ENCODE measurements at places on chromosomes 6 and 20. TPM values are rescaled to one million over a fixed set of nuclear protein-coding genes. Genes with fewer than 3 reads are reported as not detected.

DNA sequence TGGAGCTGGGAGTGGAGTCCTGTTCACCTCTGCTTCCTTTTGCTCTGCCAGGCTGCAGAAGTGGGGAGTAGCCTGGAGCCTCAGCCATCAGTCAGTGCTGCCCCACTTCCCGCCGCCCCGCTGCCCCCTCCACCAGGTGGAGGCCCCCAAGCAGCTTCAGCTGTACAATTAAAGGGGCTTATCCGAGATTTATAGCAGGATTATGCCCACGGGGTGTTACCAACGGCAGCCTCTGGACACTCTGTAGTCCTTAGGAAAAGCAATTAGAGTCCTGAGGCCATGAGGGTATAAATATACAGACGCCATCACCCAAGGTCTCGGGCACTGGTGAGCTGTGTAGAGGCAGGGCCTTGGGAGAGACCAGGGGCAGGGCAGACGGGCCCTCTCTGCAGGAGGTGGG is 55.4 kb downstream of the GRM4 start:
- no peaks in the 10 kb centered on the region for H3K36me3 ChIP-seq
- DNase-seq = no peak

Gene ZNF334
- 14.0 TPM for total RNA-seq

DNA sequence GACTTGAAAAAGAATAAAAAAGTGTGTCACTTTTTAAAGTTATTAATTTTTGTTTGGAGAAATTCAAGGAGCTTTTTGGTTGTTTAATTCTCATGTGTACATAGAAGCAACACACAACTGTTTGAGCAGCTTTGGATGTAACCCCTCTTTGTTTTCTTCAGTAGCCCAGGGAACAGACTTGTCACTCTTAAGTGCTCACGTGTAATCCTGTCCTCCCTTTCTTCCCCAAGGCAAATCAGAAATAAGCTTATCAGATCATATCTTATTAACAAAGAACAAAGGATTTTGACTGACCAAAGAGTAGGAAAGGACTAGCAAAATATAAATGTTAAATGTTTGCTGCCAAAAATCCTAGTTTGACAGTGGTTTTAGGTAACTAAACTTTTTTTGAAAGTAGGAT is 7.3 kb upstream of the FLRT3 start:
- no peaks in the 10 kb centered on the region for H3K36me3 ChIP-seq
- no peak for DNase-seq
- H3K27ac ChIP-seq = no peak overlapping the region

Gene SMOC2
- 100 TPM for total RNA-seq

GRCh38 chr20:19465536-19465935 is 253.1 kb downstream of the SLC24A3 start:
- no peak overlapping the region for H3K27ac ChIP-seq
- H3K27me3 ChIP-seq = no peaks in the 10 kb centered on the region
- H3K4me1 ChIP-seq = no peaks in the 10 kb centered on the region
- H3K36me3 ChIP-seq = no peaks in the 10 kb centered on the region

Data from tibial nerve (tissue), 4 donors.